ENCODE measurements at places on chromosomes 12 and 14.

GRCh38 chr14:68893566-68893965, 85.5 kb downstream of the ACTN1 start:
- no peak for DNase-seq

DNA sequence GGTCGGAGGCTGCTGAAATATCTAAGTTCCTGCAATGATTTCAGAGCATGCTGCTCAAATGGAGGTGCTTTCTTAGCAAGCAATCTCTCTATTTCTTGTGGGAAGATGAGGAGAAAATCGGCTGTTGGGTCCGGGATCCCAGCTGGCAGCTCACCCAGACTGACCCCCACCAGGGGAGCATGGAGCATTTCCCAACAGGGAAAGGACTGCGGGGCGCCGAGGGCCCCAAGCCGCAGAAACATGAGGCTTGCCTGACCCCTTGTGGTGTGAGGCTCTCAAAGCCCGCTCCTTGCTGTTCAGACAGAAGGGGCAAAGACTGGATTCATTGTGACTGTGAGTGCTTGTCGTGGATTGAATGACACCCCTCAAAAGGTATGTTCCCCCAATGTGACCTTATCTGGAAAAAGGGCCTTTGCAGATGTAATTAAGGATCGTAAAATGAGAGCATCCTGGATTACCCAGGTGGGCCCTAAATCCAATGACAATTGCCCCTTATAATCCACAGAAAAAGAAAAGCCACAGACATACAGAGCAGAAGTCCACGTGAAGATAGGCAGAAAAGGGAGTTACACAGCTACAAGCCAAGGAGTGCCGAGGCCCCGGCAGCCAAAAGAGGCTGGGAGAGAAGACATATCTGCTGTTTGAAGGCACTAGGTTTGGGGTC, 116.3 kb upstream of the VASH1 start:
- DNase-seq: peak; percentile 76

- peak; percentile 100 for DNase-seq
These were observed 527.2 kb downstream of the FLRT2 start for GRCh38 chr14:86057018-86057667.

- no peak for DNase-seq
These were observed 13.4 kb downstream of the VDR start for GRCh38 chr12:47891356-47891755.

DNA sequence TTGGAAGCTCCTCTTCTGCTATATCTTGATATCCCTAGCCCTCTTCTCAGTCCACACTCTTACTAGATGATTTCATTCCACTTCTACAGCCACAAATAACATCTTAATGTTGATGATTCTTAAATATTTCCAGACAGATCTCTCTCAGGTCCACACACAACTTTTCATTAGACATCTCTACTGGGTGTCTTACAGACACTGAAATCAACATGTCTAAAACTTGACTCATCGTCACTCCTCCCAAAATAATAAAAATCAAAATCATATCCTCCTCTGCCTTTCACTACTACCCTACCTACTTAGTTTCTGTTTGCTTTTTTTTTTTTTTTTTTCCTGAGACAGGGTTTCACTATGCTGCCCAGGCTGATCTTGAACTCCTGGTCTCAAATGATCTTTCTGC, 11.9 kb downstream of the PRDM4 start:
- no peak for DNase-seq

DNA sequence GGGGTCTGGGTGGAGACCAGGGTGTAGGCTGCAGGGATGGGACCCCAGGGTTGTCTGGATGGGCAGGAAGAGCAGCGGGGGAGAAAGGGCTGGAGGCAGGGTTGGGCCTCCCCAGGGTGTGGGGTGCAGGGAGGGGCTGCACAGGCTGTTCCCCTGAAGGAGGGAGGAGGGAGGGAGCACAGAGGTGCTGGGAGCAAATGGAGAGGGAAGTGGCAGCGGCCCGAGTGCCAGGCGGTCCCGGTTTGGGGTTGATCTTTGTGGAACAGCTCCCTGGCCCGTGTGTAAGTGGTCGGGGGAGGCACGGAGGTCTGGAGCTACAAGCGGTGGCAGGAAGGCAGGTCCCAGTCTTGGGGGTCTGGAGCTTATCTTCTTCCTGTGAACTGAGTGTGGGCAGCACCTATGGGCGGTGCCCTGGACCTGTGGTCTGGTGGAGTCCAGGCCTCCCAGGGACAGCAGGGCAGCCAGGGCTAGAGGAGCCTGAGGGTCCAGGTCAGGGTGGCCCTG, 391.6 kb downstream of the TMEM121 start:
- DNase-seq: no peak

GRCh38 chr12:78038986-78039385, 208.3 kb downstream of the NAV3 start:
- DNase-seq: no peak

DNA sequence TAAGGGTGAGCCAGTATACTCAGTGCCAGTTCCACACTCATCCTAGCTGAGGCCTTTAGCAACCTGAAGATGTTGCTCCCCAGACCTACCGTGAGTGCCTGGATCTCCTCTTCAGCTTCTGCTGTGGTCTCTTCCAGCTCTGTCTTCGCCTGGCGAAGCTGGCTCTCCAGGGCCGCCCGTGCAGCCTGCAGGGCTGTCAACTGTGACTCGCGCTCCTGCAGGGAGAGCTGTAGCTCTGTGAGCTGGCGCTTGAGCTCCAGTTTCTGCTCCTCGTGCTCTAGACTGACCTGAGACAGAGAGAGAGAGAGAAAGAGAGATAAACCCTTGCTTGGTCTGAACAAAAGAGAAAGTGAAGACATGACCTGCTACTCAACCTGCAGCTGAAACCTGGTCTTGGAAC, 84.0 kb downstream of the PRKAB1 start:
- no peak for DNase-seq

DNA sequence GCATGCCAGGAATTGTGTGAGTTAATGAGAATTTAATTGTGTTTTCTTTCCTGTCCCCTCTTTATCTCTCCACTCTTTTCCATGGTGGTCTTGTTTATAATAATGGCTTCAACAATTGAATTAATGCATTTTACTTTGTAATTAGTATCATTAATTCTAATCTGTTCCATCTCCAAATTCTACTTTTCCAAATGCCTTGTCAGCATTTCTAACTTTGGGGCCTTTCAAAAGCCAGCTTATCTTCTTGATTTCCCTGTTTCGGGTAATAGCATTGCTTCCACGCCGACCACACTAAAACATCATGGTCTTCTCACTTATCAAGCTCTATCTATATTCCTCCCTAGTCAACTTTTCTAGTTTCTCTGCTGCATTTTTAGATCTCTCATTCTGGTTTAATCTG, 54.2 kb upstream of the RMST start:
- DNase-seq: no peak

DNA sequence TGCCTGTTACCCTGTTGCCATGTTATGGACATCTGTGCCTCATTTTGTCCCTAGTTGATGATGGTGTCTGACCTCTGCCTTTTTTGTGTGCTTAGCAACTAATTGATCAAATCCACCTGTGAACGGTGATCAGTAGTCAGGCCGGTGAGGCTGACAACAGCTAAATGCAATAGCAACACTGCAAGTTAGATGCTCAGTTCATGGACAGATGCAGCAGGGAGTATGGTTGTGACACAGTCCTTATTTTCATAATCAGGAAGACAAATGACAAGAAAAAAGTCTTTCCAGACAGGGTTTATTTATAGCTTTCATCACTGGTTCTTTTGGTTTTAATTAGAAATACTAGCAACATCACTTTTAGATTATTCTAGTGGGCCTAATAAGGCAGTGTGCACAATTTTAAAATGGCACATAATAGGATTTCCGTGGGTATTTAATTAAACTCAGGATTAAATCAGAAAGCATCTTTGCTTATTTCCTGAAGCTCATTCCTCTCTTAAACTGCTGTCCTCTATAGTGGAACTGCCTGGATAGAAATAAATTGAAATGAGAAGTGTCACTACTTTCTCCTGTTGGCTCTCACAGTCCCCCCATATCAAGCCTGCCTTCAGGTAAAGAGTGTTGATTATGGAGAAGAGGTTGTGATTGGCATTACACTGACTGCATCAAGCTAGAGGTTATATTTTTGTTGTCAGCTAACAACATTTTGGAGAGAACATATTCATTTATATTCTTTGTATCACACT, 281.1 kb upstream of the NAV3 start:
- peak; percentile 53 for DNase-seq

- DNase-seq: no peak
These were observed 15.2 kb downstream of the DPF3 start for GRCh38 chr14:72878746-72879145.

DNA sequence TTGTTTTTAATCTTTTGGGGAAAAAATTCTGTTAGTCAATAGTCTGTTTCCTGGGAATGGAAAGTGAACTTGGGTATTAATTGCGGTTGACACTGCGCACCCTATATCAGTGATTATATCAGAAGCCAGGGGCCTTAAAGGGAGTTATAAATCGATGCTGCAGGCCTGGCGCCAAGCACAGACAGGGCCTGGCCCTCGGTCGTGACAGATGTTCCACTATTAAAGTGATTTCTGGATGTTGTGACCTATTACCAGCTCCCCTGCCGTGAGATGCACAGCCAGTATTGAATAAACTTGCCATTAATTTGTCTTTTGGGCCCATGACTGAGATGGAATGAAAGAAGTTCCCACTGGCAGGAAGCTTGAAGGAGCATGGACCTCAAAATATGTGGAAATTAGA, 45.1 kb upstream of the KITLG start:
- peak; percentile 57 for DNase-seq

DNA sequence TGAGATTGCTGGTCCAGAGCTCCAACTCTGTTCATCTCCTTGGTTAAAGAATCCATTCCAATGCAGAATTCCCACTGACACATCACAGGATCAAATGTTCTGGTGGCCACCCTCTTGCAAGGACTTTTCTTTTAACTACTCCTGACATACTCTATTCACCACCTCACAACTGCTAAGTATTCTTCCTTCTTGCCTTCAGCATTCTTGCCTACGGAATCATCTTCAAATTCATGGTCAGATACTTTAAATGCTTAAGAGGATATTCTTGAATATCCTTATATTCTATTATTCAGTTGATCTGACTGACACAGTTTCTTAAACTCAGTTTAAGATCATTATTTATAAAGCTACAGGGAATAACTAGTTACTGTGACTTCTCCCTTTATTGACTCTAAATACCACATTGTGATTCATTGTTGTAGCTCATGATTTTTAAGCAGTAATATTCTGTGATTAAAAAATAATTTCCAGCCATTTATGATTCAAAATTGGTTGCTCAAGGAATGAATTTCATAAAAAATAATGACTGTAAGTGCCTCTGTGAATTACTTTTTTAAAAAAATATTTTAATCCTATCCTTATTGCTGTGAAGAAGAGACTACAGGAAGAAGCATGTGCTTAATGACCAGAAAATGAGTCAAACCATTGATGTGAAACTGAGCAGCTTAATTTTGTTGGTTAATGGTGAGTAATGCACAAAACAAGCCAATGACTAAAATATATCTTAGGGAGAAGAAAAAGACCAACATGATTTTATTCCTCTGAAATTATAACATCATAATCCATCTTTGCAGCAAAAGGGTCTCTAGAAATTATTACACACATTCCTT, 207.1 kb downstream of the PIK3C2G start:
- no peak for DNase-seq

GRCh38 chr14:67622675-67623074, 3.0 kb downstream of the ARG2 start:
- no peak for DNase-seq

GRCh38 chr14:29271669-29272068, 505.1 kb downstream of the FOXG1 start:
- DNase-seq: no peak
